Activated CD4-positive, alpha-beta T cell treated with anti-CD3 and anti-CD28 coated beads, Interleukin-2, amount 10 ng/mL, durations not matched to agents 7 days and 5 days (primary cell): ENCODE measurements at places on chromosomes 2 and 18. TPM values are rescaled to one million over a fixed set of nuclear protein-coding genes. Genes with fewer than 3 reads are reported as not detected.

DNA sequence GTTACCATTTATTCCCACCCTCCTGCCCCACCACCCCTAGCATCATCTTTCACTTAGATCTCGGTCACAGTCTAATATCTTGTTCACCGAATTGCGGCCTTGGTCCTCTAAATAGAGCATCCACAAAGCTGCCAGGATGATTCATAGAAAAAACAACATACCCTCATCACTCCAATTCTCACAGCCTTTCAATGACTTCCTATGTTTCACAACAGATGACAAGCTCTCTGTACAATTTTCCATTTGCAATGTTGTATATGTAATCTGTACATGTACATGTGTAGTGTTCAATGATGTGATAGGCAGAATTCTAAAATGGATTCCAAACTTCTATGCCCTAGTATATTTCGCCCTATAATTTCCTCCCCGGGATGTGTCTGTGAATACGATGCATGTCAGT lies 675.6 kb upstream of the CELF4 start:
- no peak overlapping the region for H3K27ac ChIP-seq
- DNase-seq: no peak
- H3K4me3 ChIP-seq: no peak overlapping the region
- H3K27me3 ChIP-seq: no peaks in the 10 kb centered on the region
- no peaks in the 10 kb centered on the region for H3K4me1 ChIP-seq
- H3K36me3 ChIP-seq: no peaks in the 10 kb centered on the region

DNA sequence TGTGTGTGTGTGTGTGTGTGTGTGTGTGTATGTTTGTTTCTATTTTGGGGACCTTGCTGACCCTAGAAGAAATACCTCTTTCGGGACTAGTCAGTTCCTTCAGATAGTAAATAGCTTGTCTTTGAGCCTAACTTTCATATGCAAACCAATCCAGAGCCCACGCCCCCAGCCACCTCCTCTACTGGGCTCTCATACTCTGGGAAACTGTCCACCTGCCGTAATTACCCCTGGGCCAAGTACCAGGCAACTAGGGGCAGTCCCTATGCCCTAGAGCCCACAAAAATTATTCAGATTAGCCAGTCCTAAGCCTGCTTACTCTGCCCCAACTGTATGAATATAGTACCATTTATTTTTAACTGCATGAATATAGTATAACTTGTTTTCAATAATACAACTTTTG lies 970.4 kb downstream of the EPHA4 start:
- H3K27me3 ChIP-seq: no peaks in the 10 kb centered on the region
- no peaks in the 10 kb centered on the region for H3K4me1 ChIP-seq
- H3K36me3 ChIP-seq: no peaks in the 10 kb centered on the region
- no peak overlapping the region for H3K4me3 ChIP-seq
- DNase-seq: no peak

DNA sequence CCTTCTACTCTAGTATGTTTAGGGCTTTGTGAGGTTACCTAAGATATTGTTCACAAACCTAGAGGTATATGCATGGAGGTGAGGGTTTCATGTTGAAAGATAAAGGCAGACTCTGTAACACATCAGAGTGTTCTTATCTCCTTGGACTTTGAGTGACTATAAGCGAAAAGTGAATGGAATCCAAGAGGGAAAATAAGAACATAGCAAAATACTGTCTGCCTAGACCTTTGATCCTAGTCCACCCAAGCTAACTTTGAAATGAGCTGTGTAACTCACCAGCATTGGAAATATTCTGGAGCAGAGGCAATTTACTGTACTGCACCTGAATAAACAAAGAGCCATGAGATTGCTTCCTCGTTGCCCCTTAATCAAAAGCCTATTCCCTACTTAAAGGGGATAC lies 28.2 kb upstream of the GALNT1 start:
- DNase-seq: no peak
- H3K36me3 ChIP-seq: no peaks in the 10 kb centered on the region
- H3K27me3 ChIP-seq: peaks cover 3% of the 10 kb centered on the region
- H3K27ac ChIP-seq: no peak overlapping the region

DNA sequence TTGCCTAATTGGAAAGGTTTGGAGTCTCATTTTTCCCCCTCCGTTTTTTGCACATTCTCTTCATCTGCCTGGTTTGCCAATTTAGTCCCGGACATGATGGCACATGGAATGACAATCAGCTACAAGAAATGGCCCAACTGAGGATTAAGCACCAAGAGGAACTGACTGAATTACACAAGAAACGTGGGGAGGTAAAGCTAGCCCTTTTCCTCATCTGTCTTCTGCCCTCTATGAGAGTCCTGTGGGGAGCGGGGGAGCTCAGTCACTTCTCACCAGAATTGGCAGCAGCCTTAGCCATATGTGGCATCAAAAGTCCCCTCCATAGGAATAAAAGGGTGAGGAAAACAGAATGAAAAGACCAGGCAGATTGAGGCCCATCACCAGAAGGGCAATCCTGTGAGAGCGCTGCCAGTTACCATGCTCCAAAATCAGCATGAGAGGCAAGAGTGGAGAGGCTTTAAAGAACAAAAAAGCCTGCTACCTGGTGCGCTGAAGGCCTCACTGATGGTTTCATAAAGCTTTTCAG lies 11.6 kb downstream of the ATG16L1 start:
- H3K27me3 ChIP-seq: no peaks in the 10 kb centered on the region
- H3K4me1 ChIP-seq: peaks cover 74% of the 10 kb centered on the region
- H3K4me3 ChIP-seq: no peak overlapping the region
- peak overlapping the region; percentile 72 for H3K27ac ChIP-seq
- DNase-seq: no peak

DNA sequence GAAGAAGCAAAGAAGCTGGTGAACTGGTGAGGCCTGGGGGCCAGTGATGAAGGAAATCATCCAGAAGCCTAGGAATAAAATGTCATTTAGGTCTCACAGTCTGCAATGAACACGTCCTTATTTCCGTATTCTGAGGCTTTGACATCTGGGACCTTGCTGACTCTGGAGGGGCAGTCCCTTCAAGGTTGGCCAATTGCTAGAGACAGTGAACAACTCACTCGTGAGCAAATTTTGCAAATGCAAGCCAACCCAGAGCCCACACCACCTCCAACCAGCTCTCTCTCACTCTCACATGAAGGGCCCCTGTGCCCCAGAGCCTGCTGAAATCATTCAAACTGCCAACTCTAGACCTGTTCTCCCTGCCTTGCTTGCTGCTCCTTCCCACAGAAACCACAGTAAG lies 279.1 kb upstream of the LYPD1 start:
- no peak overlapping the region for H3K27ac ChIP-seq
- no peak overlapping the region for H3K4me3 ChIP-seq
- peaks cover 2% of the 10 kb centered on the region for H3K4me1 ChIP-seq
- no peaks in the 10 kb centered on the region for H3K36me3 ChIP-seq

DNA sequence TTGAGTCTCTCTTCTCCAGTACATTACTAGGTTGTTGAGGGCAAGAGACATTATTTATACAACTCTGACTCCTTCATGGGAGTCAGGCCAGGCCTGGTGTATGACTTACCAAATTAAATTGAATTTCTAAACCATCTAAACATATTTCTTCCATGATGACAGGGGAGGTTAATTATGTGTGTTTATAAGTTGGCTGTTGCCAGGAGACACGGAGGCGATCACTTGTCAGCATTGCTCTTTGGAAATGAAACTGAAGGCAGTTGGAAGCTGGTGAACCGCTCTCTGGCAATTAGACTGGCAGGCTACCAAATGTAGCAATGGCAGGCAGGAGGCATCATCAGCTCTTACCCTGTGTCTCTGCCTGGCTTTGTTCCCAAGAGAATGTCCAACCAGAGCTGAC lies 241.4 kb downstream of the KCNS3 start:
- H3K4me1 ChIP-seq: no peaks in the 10 kb centered on the region
- no peak for DNase-seq
- H3K36me3 ChIP-seq: no peaks in the 10 kb centered on the region
- H3K27ac ChIP-seq: no peak overlapping the region

- no peak overlapping the region for H3K4me3 ChIP-seq
- peaks cover 63% of the 10 kb centered on the region for H3K27me3 ChIP-seq
- no peaks in the 10 kb centered on the region for H3K4me1 ChIP-seq
- no peak for DNase-seq
- no peaks in the 10 kb centered on the region for H3K36me3 ChIP-seq
Observed at GRCh38 chr18:58845928-58846724, 18.6 kb upstream of the ZNF532 start.

GRCh38 chr2:33437297-33437696 lies 39.2 kb upstream of the RASGRP3 start:
- no peaks in the 10 kb centered on the region for H3K36me3 ChIP-seq
- H3K27me3 ChIP-seq: peaks cover 15% of the 10 kb centered on the region
- H3K4me1 ChIP-seq: no peaks in the 10 kb centered on the region
- H3K4me3 ChIP-seq: no peak overlapping the region

GRCh38 chr2:147512206-147512605 lies 332.6 kb upstream of the ACVR2A start:
- H3K27ac ChIP-seq: no peak overlapping the region
- H3K36me3 ChIP-seq: no peaks in the 10 kb centered on the region
- H3K27me3 ChIP-seq: peaks cover under 1% of the 10 kb centered on the region
- peaks cover 21% of the 10 kb centered on the region for H3K4me1 ChIP-seq
- DNase-seq: no peak

GRCh38 chr2:109472331-109472959 lies 141.3 kb downstream of the SEPTIN10 start:
- H3K27me3 ChIP-seq: no peaks in the 10 kb centered on the region
- H3K36me3 ChIP-seq: no peaks in the 10 kb centered on the region
- DNase-seq: no peak
- H3K4me3 ChIP-seq: no peak overlapping the region
- peaks cover 8% of the 10 kb centered on the region for H3K4me1 ChIP-seq

- H3K27ac ChIP-seq: no peak overlapping the region
- H3K4me3 ChIP-seq: no peak overlapping the region
- peaks cover 3% of the 10 kb centered on the region for H3K36me3 ChIP-seq
- peaks cover 22% of the 10 kb centered on the region for H3K4me1 ChIP-seq
Observed at GRCh38 chr2:222297600-222297935, 1.2 kb downstream of the PAX3 start.

DNA sequence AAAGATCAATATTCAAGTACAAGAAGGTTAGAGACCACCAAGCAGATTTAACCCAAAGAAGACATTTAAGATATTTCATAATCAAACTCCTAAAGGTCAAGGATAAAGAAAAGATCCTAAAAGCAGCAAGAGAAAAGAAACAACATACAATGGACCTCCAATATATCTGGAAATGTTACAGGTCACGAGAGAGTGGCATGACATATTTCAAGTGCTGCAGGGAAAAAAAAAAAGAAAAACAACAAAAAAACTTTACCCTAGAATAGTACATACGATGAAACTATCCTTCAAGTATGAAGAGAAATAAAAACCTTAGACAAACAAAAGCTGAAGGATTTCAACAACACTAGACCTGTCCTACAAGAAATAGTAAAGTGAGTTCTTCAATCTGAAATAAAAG lies 91.5 kb upstream of the CD226 start:
- no peaks in the 10 kb centered on the region for H3K4me1 ChIP-seq
- DNase-seq: no peak
- H3K27me3 ChIP-seq: no peaks in the 10 kb centered on the region
- H3K36me3 ChIP-seq: peaks cover 59% of the 10 kb centered on the region
- no peak overlapping the region for H3K27ac ChIP-seq

- H3K27ac ChIP-seq: no peak overlapping the region
- H3K4me1 ChIP-seq: no peaks in the 10 kb centered on the region
- DNase-seq: no peak
- H3K4me3 ChIP-seq: no peak overlapping the region
Observed at GRCh38 chr2:150478200-150478974, 9.1 kb downstream of the RND3 start.

GRCh38 chr2:203346612-203347011 lies 18.4 kb downstream of the ABI2 start:
- H3K4me1 ChIP-seq: no peaks in the 10 kb centered on the region
- H3K36me3 ChIP-seq: peaks cover 7% of the 10 kb centered on the region
- H3K27me3 ChIP-seq: no peaks in the 10 kb centered on the region
- no peak for DNase-seq

DNA sequence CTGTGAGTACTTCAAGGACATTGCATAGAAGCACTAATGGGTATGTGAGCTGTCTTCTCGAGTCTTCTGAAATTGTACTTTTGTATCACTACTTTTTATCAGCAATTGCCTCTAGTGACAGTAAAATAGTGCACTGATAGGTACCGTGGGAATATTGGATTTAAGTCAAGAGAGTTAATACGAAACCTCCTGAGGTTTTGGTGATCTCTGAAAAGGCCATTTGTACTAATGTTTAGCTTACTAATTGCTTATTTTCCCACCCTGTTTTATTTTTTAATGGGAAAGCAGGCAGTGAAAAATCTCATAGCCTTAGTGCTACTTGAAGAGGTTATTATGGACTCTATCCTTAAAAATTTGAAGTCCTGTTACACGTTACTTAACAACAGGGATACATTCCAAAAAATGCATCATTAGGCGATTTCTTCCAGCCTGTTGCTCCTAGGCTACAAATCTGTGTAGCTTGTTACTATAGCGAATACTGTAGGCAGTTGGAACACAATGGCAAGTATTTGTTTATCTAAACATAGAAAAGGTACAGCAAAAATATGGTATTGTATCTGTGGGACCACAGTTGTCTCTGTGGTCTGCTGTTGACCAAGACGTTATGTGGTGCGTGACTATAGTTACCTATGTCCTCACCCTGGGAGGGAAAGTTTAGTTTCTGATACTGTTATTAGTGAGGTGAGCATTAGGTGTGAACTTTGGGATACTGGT lies 65.9 kb downstream of the CAB39 start:
- H3K27ac ChIP-seq: peak overlapping the region; percentile 37
- peaks cover 79% of the 10 kb centered on the region for H3K4me1 ChIP-seq
- no peak overlapping the region for H3K4me3 ChIP-seq
- no peaks in the 10 kb centered on the region for H3K27me3 ChIP-seq
- no peak for DNase-seq

DNA sequence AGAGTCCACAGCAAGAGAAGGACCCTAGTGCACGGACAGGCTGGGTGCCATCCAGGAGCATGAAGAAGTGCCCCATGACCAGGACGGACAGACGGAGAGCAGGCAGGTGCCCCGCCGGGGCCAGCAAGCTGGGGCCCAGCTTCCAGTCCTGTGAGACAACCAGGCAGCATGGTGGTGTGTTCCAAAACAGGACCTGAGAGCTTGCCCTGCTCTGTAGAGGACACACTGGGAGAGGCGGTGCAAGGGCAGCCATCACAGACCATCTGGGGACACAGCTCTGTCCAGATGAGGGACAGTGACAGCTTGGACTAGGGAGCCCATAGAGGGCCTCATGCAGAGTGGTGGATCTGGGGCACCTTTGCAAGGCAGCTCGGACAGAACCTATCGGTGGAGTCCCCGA lies 279.8 kb downstream of the EIPR1 start:
- peaks cover 9% of the 10 kb centered on the region for H3K27me3 ChIP-seq
- no peak overlapping the region for H3K4me3 ChIP-seq
- H3K36me3 ChIP-seq: no peaks in the 10 kb centered on the region
- no peak overlapping the region for H3K27ac ChIP-seq

- no peak for DNase-seq
- no peak overlapping the region for H3K27ac ChIP-seq
- peaks cover 2% of the 10 kb centered on the region for H3K27me3 ChIP-seq
Observed at GRCh38 chr2:172372436-172372835, 55.0 kb upstream of the ITGA6 start.

GRCh38 chr2:920573-920972 lies 30.1 kb upstream of the SNTG2 start:
- peaks cover 9% of the 10 kb centered on the region for H3K27me3 ChIP-seq
- H3K27ac ChIP-seq: no peak overlapping the region
- H3K36me3 ChIP-seq: no peaks in the 10 kb centered on the region
- no peak for DNase-seq

GRCh38 chr2:232336241-232336736 lies 42.3 kb upstream of the ALPP start:
- H3K27ac ChIP-seq: no peak overlapping the region
- DNase-seq: peak; percentile 1
- no peaks in the 10 kb centered on the region for H3K27me3 ChIP-seq
- H3K36me3 ChIP-seq: no peaks in the 10 kb centered on the region

FZD7 gene
- total RNA-seq: 0.12 TPM

POLR1A gene
- total RNA-seq: 34.5 TPM

MSTN gene
- not detected for total RNA-seq

BOLL gene
- not detected for total RNA-seq

CYP1B1 gene
- total RNA-seq: 13.8 TPM

RUFY4 gene
- 2.1 TPM for total RNA-seq

GTF2A1L gene
- not detected for total RNA-seq

FBXO41 gene
- total RNA-seq: 20.2 TPM
